GM18507 (cell line): ENCODE measurements at places on chromosomes 3 and 15.
A peak's percentile ranks its signal among the peaks of the same experiment; 100 is the strongest.

GRCh38 chr3:156553705-156554356 is 1.1 kb downstream of the SSR3 start:
- DNase-seq, result no peak

DNA sequence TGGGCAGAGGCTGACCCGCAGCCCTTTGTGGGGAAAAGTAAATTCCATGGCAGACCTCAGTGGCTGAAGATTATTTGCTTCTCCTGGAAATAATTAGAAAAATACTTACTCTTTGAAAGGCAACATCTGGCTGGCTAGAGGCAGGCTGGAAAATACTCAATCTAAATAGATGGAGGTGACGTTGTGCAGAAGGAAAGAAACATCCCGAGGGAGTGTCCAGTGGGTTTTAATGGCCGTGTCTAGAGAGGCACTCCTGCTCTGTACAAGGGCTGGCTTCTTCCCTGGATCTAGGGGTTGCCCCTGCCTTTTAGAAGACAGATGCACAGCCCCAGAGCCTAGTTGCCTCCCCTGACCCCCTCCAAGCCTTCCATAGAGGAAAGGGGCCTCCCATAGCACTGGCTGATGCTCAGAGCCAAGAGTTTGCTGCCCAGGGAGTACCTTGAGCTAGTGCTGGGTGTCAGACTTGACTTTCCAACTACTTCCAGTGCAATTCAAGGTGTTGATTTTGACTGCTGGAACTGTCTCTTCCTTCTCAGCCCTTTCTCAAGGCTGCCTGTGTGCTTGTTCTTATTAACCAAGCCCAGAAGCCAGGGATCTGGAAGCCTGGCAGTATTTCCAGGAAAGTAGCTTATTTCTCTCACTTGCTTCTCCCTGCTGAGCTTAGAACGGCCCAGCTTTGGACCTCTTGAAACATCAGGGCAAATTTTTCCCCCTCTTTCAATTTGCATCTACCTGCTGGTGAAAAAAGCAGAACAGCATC is 27.4 kb downstream of the CGNL1 start:
- DNase-seq, result no peak

GRCh38 chr3:149343951-149344350 is 10.5 kb upstream of the TM4SF18 start:
- peak; percentile 3 for DNase-seq

DNA sequence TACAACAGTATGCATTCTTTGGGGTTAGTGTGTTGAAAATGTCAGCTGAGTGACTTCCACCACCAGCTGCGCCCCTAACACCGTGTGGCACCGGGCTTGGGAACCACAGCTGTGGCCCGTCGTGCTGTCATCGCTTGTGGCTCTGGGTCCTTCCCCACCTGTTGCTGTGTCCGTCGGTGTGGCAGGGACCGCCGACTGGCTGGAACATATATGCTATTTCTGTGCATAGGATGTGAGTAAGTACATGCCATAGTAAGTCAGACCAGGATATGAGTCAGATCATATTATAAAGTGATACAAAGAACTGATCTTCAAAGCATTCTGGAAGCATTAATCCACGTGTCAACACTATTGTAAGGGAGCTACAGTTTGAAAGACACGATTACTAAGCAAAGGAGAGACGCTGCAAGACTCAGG is 31.9 kb downstream of the EHD4 start:
- DNase-seq, result no peak
